ACHN (cell line): ENCODE measurements at places on chromosomes 6 and 20.

DNA sequence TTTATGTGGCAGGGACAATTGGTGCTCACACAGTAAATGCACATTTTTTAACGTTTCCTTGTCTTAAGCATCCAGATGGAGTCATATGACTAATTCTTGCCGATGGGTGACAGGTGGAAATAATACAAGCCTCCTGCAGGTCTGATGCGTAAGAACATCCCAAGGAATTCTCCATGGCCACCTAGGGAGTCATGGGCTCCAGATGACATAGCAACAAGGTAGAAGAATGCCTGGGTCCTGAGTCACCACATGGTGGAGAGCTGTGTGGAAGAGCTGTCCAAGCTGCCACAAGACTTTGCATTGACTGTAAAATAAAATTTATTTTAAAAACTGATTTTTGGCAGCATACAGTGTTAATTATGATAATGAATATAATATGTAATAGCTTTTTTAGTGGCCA, 77.0 kb upstream of the MAP3K7 start:
- DNase-seq = no peak

DNA sequence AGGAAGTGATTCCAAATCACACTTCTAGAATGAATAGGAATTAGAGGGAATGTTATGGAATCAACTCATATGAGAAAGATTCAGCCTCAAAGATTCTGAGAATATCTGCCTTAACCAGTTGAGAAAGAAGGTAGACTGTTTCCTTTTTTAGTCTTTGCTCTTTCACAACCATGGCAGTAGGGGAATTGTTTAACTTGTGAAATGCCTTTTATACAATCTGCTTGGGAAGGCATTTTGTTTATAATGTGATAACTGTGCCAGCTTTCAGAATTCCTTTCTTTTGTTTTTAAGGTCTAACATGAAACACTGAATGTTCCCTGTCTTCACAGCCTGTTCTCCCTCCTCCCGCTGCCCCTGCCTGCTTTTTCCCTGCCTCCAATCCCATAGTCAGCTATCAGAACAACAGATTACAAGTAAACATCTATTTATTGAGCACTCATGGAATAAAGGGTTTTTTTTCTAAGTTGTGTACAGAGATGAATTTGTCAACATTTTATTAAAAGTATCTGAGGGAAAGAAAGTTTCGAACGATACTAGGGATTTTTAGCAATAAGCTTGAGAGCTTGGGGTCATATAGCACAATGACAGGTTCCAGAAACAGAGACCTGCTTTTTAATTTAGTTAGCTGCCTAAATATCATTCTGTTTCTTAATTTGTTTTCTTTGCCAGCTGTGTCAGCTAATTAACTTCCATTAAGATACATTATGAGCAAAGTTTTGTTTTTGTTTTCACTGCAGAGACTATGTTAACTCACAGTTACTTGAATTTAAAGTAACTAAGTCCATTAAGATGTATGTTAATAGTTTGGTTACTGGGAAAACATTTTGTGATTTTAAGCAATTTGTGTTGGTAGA, 28.3 kb upstream of the FBXO30 start:
- DNase-seq = no peak

- no peak for DNase-seq
Observed at GRCh38 chr20:44896583-44896982, 11.1 kb downstream of the YWHAB start.

GRCh38 chr20:18852318-18852717, 38.7 kb downstream of the SCP2D1 start:
- DNase-seq = no peak

- no peak for DNase-seq
Observed at GRCh38 chr6:34207695-34208443, 28.8 kb upstream of the HMGA1 start.

- DNase-seq = peak; percentile 12
Observed at GRCh38 chr6:163459536-163459935, 45.0 kb downstream of the QKI start.

- DNase-seq = no peak
Observed at GRCh38 chr6:140009286-140009685, 634.8 kb upstream of the CITED2 start.

DNA sequence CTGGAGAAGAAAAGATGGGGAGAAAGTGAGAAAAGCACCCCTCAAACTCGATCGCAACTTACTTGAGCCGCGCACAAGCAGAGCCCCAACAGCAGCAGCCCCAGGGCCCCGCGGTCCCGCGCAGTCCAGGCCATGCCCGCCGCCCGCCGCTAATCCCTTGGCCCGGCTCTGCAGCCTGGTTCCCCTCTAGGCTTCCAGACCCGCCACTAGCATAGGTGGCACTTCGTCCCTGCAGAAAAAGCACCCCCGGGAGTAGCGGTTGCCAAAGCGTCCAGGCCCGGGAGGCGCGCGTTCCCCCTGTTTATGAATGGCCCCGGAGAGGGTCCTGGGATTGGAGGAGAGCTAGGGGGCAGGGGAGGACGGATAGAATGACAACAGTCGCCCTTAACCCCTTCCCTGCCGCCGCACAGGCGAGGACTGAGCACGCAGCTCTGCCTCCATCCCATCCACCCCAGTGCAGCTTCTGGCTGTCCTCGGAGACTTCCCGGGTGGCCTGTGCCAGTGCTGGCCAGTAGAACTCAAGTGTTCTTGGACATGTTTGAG, 19.9 kb downstream of the COL9A1 start:
- DNase-seq = no peak
